Caki2 (cell line): ENCODE measurements at places on chromosomes 16 and 17.

GRCh38 chr17:2120586-2121335, 65.9 kb downstream of the HIC1 start:
- DNase-seq = no peak

GRCh38 chr16:81277541-81278080, 37.2 kb upstream of the GAN start:
- DNase-seq = no peak

- DNase-seq = no peak
Measured at GRCh38 chr17:1188812-1189504, 9.2 kb upstream of the ABR start.

GRCh38 chr17:75542728-75543336, 17.3 kb downstream of the LLGL2 start:
- DNase-seq = no peak

DNA sequence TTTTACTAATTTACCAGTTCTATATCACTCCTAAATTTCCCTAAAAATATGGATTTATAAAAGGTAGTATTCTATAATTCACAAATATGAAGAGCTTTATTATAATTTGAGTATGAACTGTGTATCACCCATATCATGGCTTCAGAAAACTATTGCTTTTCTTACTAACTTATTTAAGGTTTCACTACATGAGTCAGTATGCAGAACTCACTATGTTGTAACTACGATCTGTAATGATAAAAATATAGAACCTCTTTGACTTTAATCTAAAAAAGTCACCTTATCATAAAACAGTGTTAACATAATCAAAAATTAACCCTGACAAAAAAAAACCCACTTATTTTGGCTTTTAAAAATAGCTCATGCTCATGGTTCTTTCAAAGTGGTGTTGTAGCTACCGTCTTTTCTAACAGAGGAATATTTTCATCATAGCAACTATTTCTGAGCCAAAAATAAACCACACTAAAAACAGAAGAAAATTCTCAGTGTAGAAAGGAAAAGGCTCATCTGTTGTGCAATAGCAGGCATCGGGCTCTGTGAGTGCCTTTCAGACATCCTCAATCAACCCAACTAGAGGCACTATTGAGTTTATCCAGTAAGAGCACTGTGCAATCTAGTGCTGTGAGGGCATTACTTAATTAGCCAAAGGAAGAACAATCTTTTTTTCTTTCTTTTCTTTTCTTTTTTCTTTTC, 42.1 kb downstream of the ITGAM start:
- DNase-seq = no peak

DNA sequence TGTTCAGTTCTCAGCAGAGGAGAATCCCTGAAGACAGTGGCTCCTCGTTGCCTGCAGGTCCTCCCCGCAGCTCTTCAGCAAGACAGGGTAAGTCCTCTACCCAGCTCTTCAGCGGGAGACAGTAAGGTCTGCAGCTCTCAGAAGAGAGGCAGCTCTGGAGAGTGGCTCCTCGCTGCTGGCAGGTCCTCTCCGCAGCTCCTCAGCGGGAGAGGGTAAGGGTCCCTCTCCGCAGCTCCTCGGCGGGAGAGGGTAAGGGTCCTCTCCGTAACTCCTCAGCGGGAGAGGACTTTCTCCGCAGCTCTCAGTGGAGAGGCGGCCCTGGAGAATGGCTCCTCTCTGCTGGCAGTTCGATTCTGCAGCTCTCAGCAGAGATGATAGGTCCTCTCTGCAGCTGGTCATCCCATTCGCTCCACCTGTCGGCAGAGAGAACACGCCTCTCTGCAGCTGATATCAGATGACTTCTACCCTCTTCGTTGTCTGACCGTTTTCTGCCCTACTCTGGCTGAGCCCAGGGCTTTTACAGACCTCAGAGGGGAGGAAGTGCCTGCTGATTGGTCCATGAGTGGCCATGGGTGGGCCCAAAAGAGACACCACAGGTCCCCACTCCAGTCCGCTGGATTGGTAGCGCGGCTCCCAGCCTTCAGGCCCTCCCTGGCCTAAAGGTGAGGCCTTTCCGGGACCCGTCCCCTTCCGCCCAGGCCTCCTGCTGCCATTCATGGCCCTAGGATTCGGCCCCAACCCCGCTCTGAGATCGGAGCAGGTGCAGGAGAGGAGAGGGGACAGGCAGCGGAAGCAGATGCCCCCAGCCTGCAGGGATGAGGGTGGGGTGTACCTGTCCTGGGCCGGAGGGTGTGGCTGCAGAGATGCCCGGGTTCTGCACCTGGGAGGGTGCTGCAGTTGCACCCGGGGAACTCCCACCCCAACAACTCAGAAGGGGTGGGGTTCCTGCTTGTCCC, 11.9 kb upstream of the SHCBP1 start:
- no peak for DNase-seq

- no peak for DNase-seq
Measured at GRCh38 chr17:82120148-82120547, 22.1 kb upstream of the FASN start.
